Spleen (tissue), 13 donors: ENCODE measurements at places on chromosomes 4 and X. TPM values are rescaled to one million over a fixed set of nuclear protein-coding genes. Genes with fewer than 3 reads are reported as not detected.

USP17L27 gene
- not detected for polyA plus RNA-seq

PDGFRA gene
- 11.1 TPM for polyA plus RNA-seq

- no peak for DNase-seq
- H3K27me3 ChIP-seq = no peaks in the 10 kb centered on the region
- H3K4me3 ChIP-seq = no peak overlapping the region
- no peaks in the 10 kb centered on the region for H3K36me3 ChIP-seq
- H3K27ac ChIP-seq = no peak overlapping the region
- H3K4me1 ChIP-seq = no peaks in the 10 kb centered on the region
Observed at GRCh38 chr4:141275834-141276233, 55.1 kb downstream of the ZNF330 start.

- no peak overlapping the region for H3K4me3 ChIP-seq
- H3K36me3 ChIP-seq = no peaks in the 10 kb centered on the region
- no peaks in the 10 kb centered on the region for H3K27me3 ChIP-seq
- no peak for DNase-seq
- H3K4me1 ChIP-seq = no peaks in the 10 kb centered on the region
- H3K27ac ChIP-seq = no peak overlapping the region
Observed at GRCh38 chr4:22801391-22801790, 108.7 kb downstream of the GBA3 start.

GRCh38 chr4:175385797-175386196, 426.3 kb downstream of the GPM6A start:
- no peak overlapping the region for H3K4me3 ChIP-seq
- no peaks in the 10 kb centered on the region for H3K27me3 ChIP-seq
- no peak overlapping the region for H3K27ac ChIP-seq

DNA sequence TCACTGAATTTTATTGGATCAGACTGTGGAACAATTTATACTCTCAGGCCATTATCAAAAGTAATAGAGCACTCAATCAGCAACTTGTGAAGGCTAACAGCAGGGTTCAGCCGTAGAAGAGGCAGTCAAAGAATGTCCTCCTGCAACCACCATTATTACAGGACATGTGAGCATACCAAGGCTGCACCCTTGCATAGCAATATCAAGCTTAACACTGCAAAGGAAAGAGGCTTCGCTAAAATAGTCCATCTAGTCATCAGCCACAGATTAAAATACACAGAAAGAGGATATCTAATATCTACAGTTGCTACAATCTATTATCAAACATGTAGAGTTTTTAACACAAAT, 42.9 kb upstream of the TMPRSS11B start:
- H3K4me1 ChIP-seq = no peaks in the 10 kb centered on the region
- DNase-seq = no peak
- no peaks in the 10 kb centered on the region for H3K27me3 ChIP-seq
- no peak overlapping the region for H3K4me3 ChIP-seq
- no peak overlapping the region for H3K27ac ChIP-seq
- no peaks in the 10 kb centered on the region for H3K36me3 ChIP-seq

DNA sequence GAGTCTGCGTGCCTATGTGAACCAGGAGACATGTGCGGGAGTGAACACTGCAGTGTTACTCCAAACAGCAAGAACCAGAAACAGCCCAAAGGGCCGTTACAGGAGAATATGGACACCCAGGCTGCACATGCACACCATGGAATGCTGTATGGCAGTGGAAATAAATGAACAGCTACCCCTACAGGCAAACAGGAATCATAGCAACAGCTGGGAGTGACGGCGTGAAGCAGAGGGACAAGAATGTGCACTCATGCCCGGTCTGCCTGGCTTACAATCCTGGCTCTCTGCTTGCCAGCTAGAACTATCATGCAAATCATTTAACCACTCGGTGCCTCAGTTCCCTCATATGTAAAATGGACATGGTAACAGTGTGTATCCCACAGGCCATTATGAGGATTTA, 16.6 kb downstream of the GPKOW start:
- H3K27me3 ChIP-seq = no peaks in the 10 kb centered on the region
- DNase-seq = no peak
- H3K4me3 ChIP-seq = no peak overlapping the region
- no peak overlapping the region for H3K27ac ChIP-seq
- no peaks in the 10 kb centered on the region for H3K36me3 ChIP-seq
- H3K4me1 ChIP-seq = no peaks in the 10 kb centered on the region

DNA sequence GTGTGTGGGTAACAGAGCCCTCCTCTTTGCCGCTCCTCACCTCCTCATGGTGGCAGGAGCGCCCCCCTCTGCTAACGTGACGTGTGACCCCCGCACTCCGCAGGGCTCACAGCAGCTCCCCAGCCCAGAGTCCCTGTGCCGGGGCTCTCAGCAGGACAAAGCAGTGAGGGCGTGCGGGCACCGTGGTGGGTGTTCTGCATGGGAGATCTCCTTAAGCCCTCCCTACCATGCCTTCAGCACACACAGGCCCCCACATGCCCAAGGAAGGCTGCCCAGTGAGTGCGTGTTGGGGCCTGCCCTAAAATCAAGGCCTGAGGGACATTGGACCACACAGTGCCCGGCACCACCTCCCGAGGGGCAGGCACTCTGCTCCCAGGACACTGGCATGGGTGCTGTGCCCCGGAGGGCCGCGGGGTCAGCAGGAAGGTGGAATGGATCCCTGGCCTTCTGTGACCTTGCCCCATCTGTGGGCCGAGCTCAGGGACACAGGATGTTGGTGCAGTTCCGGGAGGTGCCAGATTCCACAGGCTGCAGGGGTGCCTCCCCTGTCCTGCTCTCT, 10.1 kb downstream of the PSAPL1 start:
- no peaks in the 10 kb centered on the region for H3K27me3 ChIP-seq
- H3K36me3 ChIP-seq = no peaks in the 10 kb centered on the region
- H3K27ac ChIP-seq = no peak overlapping the region
- peak; percentile 67 for DNase-seq

DNA sequence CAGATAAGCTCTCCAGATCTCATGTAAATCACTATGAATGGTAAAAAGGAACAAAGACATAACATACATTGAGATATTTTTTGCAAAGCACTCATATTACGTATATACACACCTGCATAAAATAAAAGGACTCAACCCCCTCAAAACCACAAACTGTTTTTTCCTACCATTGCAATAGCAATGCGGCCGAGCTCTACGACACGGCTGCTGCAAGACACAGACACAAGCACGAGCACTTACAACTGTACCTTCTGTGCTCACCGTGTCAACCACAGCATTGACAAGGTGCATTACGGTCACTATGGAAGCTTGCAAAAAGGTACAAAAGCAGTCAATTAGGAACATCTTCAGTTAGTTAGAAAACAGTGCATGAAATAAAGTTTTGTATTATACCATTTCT, 37.1 kb upstream of the MTNR1A start:
- no peak for DNase-seq
- H3K4me1 ChIP-seq = no peaks in the 10 kb centered on the region
- no peaks in the 10 kb centered on the region for H3K27me3 ChIP-seq

GRCh38 chr4:183989461-183989860, 84.4 kb downstream of the STOX2 start:
- DNase-seq = no peak
- no peak overlapping the region for H3K4me3 ChIP-seq
- H3K36me3 ChIP-seq = no peaks in the 10 kb centered on the region
- H3K27ac ChIP-seq = no peak overlapping the region
- no peaks in the 10 kb centered on the region for H3K27me3 ChIP-seq
- H3K4me1 ChIP-seq = peaks cover 17% of the 10 kb centered on the region

DNA sequence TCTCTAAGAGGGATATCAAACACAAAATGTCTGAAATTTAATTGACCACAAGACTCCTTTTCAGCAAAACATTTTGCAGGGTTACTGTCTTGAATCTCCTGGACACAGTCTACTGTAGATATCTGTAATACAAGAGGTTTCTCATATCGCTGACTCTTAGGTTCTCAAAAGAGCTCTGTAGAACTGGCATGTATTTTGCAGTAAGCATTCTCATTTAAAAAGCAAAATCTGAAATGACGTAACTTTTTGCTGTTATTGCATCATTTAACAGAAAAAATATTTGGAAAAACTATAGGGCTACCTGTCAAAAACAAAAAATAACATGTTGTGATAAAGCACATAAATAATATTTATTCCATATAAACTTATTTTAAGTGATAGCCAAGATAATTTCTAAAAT, 114.2 kb downstream of the CDS1 start:
- no peaks in the 10 kb centered on the region for H3K4me1 ChIP-seq
- no peak overlapping the region for H3K27ac ChIP-seq
- H3K36me3 ChIP-seq = peaks cover 41% of the 10 kb centered on the region
- H3K27me3 ChIP-seq = no peaks in the 10 kb centered on the region
- H3K4me3 ChIP-seq = no peak overlapping the region

GRCh38 chr4:165851256-165851655, 21.8 kb upstream of the TLL1 start:
- no peak overlapping the region for H3K27ac ChIP-seq
- DNase-seq = no peak
- H3K36me3 ChIP-seq = no peaks in the 10 kb centered on the region
- H3K27me3 ChIP-seq = no peaks in the 10 kb centered on the region

DNA sequence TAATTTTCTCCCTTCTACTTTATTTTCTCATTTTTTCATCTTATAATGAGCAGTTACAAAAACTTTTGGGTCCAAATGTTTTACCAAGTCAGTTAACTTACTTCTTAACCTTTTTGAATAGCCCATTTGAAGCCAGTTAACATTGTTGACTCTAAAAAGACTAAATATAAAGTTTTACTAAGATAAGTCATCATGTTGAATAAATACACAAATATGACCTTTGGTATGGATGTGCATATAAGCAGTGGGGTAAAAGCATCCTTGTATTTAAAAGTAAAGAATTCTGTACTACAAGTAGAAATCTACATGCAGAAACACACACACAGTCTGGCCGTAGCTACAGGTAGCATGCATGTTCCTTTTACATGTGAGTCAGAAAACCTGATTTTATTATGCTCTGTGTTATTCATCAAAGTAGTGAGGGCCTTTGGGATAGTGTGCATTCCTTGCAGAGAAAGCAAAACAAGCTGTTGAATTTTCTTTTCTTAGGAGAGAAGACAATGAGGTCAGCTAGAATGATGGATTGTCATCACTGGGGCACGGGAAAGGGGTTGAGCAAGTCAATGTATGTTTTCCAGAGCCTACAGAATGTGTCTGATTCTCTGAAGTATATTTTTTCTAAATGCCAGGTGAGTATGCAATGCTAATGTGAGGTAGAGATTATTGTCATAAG, 533.2 kb upstream of the AGA start:
- no peaks in the 10 kb centered on the region for H3K36me3 ChIP-seq
- H3K4me1 ChIP-seq = no peaks in the 10 kb centered on the region
- no peak overlapping the region for H3K27ac ChIP-seq
- H3K4me3 ChIP-seq = no peak overlapping the region
- H3K27me3 ChIP-seq = no peaks in the 10 kb centered on the region
- no peak for DNase-seq
